ENCODE measurements at places on chromosomes 1 and 21.

DNA sequence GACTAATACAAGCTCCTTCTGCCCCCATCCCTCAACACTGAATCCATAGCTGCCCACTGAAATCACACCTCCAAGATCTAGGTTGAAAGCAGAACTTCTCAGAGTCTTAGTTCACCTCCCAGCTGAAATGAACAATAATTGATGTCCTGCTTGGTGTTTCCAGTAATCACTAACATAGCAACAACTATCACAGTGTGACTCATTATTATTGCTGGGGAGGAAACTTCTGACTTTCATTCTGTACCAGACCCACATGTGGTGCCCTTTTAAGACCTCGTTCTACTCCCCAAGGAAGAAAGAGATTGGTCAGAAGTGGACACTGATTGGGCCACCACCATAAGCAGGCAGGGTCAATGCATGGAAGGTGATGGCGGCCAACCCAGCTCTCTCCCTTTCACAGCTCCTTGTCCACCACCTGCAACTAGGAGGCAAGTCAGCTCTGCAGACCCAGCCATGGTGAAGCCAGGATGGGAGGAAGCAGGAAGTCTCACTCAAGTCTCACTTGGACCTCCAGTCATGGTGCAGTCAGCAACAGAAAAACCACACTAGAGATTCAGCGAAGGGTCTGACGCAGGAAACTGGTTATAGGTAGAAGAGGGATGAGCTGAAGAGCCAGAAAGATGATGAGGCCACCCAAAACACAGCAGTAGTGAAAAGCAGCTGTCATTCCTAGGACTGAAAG, 720.2 kb downstream of the PTPRU start:
- DNase-seq = no peak

DNA sequence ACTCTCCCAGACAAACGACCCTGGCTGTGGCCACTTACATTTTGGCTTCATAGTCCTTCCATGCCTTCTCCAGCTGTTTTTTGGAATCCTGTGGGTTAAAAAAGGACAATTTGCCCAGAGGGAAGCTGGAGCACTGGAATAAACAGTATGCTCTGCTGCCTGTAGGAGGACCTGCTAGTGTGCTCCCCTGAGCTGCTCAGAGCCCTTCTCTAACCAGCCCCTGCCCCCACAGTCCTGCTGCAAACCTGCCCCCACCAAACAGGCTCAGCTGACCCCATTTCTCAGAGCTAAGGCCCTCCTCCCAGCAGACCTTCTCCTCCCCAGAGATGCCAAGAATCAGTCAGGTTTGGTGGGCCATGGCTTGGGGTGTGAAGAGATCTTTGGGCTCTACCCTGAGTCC, 26.9 kb upstream of the TCEA3 start:
- DNase-seq = no peak

GRCh38 chr21:40976198-40977109, 129.5 kb upstream of the DSCAM start:
- DNase-seq = no peak

GRCh38 chr1:210237479-210237878, 4.9 kb downstream of the SERTAD4 start:
- no peak for DNase-seq

DNA sequence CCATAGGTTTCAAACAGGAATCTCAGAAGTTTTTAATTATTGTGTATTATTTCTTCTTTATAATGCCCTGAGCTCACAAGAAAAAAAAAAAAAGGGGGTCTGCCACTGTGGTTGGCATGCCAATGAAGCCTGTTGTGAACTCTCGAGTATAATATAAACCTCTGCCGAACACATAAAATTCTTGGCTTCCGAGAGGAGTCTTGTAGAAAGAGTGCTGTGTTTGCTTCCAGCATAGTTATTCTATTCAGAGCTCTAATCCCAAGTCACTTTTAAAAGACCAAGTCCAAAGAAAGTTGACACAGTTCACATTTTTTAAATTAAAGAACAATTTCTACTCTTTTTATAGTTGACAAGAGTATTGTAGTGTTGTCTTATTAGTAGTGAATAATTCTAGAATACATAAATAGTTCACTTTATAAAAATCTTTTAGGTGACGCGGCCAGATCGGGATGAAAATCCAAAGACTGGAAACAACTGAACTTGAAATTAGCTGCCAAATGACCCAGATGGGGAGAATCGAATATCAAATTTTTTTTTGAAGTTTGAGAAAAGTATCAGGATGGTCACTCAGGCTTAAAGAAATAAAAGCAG, 293.2 kb downstream of the DUSP10 start:
- DNase-seq = no peak

- no peak for DNase-seq
Observed at GRCh38 chr1:17289721-17290120, 18.3 kb upstream of the PADI4 start.

GRCh38 chr21:32578107-32578691, 7.1 kb downstream of the TCP10L start:
- peak; percentile 47 for DNase-seq

GRCh38 chr21:33945652-33946270, 30.2 kb upstream of the ATP5PO start:
- DNase-seq = no peak

- DNase-seq = no peak
Observed at GRCh38 chr1:168422203-168422847, 121.5 kb downstream of the XCL2 start.

DNA sequence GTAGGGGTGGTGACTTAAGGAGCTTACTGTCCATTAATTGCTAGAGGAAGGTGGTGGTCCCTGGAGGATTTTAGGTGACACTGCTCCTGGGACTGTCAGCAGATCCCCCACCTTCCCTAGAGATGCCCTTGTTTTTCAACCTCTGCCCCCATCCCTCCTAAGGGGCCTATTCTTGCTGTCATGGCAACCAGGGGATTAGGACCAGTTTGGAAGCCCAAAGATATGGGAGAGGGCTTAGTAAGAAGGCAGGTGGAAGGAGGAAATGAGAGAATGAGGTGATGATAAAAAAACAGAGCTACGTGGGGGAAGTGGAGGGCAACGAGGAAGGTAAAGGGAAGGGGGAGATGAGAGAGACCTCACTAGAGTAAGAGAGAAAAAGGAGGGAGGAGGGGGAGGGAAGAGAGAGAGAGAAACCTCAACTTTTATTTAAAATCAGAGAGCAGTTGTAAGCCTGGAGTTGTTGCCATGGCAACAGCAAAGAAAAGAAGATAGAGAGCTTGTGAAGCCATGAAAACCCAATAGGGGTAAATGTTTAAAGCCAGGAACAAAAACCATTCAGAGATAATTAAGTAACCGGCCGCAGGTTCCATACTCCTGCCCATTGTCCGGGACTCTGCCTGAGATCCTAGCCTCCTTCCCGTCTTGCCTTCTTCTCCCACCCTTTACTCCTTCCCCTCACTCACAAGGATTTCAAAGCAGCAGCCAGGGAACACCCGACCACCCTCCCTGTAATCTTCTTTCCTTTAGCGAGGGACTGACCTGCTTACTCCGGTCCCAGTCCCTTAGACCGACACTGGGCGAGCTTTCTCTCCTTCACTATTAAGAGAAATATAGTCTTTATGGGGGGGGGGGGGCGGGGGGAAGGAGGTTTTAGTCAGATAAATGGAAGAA, 20.6 kb downstream of the KIRREL1 start:
- DNase-seq = no peak

- no peak for DNase-seq
Observed at GRCh38 chr21:36097427-36098181, 27.8 kb downstream of the CBR1 start.

DNA sequence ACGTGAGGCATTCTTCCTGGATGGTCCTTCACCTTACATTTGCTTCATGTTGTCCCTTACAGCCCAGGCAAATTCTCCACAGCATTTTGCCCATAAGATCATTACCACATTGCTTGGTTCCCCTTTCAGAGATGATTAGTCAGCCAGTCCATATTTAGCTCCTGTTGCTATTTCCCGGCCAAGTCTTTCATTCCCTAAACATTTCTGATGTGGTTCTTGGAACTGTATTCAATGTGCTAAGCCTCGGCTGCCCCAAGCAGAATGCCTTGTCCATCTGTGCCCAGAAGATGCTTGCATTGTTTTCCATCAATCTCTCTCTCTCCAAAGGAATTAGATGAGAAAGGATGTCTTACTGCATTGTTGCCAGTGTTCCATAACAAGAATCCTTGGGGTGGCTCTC, 420.9 kb upstream of the CAMK1G start:
- DNase-seq = no peak

GRCh38 chr1:222233444-222234158, 314.3 kb downstream of the HHIPL2 start:
- DNase-seq = peak; percentile 23

DNA sequence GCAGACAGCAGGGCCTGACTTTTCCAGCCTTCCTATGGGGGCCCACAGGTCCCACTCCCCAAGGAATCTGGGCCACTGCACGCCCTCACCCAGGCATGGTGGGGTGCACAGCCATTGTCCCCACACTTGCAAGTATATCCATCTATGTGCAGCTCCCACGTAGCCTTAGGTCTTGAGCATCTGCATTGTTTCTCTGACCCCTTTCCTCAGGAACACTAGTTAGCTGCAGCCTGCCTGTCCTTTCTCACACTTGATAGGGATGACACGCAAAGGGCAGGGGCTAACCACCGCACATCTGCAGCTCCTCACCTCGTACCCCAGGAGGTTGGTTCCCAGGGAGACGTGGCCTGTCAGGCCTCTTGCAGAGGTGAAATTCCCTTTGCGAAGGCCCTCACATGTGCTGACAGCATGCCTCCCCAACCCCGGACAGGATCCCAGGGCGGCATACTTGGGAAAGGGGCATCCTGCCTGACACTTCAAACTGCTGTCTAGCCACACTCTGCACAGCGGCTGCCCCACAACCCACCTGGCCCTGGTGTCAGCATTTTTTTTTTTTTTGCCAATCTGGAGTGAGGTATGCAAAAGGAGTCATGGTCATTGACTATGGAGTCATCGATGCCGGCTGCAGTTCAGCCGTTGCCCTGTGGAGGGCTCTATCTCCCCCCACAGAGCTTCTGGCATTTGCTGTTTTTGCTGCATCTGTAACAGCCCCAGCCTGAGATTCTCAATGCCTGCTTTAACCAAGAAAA, 5.0 kb downstream of the JMJD4 start:
- DNase-seq = peak; percentile 85

DNA sequence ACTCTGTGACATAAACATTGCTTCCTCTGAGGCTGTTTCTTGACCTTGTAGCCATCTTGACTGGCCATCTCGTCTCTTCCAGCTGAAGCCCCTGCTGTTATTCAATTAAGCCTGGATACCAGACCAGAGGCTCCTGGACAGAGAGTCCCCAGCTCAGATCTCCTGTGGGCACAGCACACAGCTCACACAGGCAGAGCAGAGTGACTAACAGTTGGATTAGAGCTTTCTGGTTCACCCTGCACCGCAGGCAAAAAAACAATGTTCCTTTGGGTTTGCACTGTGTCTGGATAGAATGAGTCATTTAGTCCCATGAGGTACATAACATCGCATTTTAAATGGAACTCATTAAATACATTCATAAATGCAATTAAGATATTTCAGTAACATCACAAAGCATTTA, 33.4 kb upstream of the USH2A start:
- DNase-seq = peak; percentile 10

DNA sequence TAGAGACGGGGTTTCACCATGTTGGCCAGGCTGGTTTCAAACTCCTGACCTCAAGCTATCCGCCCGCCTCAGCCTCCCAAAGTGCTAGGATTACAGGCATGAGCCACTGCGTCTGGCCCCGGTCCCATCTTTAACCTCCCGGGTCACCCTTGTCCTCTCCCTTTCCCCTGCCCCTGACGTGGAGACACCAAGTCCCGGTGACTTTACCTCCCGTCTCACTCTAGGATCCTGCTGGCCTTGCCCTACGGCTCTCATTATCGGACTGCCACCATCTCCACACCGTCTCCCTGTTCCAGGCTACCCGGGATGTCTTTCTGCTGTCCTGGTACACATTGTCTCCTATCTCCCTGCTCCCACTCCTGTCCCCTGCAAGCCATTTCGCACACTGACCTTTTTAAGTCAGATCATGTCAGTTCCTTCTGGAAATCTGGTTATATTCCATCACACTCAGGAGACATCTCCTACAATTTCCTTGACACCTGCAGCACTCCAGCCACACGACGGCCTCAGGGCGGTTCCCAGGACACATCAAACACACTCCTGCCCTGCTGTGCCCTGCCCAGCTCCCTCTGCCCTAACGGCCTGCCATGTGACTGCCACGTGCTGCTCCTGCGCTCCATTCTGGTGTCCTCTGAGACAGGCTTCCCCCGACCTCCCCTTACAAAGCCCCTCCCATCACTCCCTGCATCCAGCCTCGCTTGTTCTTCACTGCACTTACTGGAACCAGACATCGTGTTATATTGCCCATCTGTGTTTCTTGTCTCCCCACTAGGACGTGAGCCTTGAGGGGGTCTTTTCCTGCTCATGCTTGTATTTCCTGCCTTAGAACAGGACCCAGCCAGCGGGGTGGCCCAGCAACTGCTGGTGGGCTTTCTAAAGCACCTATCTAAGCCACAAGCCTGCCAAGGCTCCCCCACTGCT, 32.7 kb downstream of the TTC39A start:
- DNase-seq = no peak

DNA sequence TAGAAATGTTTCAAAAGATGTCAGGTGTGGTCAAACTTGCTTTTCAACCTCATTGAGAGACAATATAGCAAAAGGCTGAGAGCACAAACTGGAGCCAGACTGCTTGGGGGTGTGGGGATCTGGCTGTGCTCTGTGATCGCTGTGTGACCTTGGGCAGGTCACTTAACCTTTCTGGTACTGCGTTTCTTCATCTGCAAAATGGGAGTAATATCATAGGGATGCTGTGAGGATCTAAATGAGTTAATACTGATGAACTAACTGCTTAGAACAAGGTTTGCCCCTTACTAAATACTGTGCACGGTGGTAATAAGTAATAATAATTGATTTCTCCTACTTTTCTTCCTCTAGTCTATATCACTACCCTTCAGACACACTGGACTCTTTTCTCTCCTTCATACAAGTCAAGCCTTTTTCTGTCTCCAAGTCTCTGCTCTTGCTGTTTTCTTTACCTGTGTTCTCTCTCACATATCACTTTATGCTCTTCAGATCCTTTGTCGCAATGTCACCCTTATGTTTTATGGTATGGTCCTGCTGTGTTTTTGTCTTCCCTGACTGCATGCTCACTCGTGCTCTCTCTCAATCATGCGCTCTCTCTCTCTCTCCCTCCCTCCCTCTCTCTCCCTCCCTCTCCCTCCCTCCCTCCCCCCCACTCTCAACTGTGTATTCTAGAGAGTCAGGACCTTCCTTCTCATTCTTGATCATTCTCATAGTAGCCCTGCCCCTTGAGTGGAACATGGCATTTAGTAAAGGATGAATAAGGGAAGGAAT, 3.3 kb downstream of the MGST3 start:
- no peak for DNase-seq

DNA sequence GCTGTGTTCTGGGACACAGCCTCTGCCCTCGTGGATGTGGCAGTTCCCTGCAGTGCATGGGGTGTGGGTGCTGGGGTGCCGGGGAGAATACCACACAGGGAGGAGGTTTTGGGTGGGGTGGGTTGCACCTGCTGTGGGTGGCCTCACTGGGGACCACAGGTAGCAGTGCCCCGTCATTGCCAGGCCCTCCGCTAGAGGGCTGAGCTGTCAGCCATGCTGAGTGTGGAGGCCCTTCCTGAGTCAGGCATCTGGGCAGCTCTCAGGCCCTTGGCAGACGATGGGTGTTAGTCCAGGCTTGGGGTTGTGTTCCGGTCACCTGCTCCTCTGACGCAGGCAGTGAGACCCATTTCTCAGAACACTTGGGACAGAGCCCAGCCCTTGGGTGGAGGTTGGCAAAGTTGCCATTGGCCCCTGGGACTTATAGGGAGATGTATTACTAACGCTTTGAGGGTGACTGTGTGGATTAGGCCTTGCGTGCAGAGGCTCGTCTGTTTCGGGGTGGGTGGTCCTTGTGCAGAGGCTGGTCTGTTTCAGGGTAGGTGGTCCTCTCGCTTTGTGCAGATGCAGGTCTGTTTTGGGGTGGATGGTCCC, 23.9 kb downstream of the PCNT start:
- DNase-seq = peak; percentile 5
